ENCODE measurements at places on chromosomes 12 and 14. TPM values are rescaled to one million over a fixed set of nuclear protein-coding genes. Genes with fewer than 3 reads are reported as not detected.

DNA sequence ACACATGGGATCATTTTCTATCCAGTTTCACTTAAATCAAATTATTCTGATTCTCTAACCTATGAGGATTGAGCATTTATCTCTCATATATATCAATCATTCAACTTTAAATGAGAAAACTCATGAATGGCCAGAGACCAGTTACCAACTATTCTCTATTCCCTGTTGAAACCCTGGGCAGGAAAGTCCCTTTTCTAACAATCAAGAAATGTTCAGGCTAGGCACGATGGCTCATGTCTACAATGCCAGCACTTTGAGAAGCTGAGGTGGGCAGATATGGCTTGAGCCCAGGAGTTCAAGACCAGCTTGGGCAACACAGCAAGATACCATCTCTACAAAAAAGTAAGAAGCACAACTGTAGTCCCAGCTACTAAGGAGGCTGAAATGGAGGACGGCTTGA, 18.0 kb downstream of the FMNL3 start:
- DNase-seq, result no peak

DNA sequence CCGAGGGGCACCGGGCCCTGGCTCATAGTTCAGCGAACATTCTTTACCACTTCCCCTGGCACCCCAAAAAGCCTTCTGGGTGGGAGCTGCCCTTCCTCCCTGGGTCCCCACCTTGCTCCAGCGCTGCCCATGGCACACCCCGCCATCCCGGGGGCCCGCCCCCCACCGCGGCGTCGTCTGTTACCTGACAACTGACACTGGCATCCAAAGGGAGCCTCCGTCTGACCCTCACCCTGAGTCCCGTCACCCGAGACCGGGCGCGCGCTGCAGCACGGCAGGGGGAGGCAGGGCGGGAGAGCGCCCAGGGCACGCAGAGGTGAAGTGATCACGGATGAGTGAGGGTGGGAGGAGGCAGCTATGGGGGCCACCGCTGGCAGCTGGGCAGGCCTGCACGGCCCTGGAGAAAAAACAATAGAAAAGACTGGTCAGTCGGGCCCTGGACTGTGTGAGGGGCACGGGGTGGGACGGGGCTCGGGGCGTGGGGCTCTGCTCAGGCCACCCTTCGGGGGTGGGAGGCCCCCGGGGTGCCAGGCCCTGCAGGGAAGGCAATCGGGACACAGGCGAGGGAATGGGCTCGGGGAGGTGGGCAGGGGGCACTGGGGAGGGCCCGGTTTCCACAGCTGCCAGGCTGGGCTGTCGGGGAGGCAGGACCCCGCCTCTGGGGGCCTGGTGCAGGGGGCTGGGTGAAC, 40.7 kb downstream of the BCL11B start:
- no peak for DNase-seq

GRCh38 chr12:50325890-50326391, 42.6 kb upstream of the LIMA1 start:
- no peak for DNase-seq

- DNase-seq, result no peak
Measured at GRCh38 chr14:57963071-57963470, 97.2 kb upstream of the SLC35F4 start.

DNA sequence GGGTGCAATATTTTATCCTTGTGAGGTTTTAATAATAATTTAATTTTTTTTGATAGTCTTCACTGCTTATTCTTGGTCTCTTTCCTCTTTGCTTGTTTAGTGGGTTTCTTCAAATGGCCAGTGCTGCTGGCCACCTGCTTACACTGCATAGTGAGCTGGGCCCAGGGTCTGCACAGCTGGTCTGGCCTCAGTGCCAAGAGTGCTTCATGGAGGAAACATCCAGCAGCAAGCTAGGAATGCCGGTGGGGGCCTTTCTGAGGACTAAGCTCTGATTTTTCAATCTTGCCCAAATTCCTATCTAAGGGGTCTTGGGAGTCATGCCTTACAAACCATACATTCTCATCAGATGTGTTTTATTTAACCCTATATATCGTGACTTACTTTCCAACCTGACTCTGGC, 13.3 kb upstream of the BDKRB2 start:
- no peak for DNase-seq

DNA sequence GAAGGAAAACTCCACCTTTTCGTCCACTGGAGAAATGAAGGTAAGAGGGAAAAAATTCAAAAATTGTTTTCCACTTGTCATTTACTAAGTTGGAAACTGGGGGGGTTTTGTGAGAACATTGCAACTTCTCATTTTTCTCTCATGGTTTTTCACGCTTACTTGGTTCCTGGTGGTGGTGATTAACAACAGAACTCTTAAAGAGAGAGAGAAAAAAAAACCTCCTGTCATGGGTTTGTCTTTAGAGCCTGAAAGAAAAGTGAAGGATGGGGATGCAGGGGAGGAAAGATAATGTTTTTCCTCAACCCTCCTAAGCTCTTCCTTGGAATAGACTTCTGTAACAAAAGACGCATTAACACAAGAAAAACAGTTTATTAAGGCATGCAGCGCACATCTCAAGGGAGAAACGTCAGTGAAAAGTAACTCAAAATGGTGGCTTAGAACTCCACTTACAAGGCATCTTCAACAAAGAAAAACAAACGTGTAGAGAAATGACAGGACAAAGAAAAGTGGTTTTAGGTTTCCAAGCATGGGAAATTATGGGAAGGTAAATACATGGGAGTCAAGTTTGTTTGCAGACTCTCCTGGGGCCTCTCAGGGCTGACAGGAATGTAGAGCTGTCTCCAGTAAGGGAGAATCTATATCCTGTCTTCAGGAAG, 81.9 kb upstream of the ATF7IP start:
- DNase-seq, result no peak

DNA sequence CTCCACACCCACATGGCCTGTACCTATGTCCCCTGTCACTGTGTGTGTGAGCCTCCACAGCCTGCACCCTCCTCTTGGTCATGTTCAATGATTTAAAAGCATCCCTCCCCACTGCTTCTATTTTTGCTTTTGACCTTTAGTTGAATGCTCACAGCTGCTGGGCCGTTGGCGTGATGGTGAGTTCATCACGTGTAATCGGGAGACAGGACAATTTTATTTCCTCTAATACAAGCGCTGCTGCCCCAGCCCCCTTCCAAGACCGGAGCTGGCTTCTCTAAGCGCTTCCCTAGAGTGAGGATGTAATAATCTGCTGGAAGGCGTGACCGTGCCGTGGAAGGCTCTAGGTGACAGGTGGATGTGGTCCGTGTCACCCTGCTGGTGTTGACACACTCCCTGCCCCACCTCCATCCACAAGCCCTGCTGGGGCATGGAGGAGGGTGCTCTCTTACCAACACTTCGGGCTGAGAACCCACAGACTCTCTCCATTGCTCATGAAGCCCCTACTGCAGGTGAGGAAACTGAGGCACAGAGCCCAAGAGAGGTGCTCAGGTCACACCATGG, 25.4 kb downstream of the CCDC85C start:
- no peak for DNase-seq

DNA sequence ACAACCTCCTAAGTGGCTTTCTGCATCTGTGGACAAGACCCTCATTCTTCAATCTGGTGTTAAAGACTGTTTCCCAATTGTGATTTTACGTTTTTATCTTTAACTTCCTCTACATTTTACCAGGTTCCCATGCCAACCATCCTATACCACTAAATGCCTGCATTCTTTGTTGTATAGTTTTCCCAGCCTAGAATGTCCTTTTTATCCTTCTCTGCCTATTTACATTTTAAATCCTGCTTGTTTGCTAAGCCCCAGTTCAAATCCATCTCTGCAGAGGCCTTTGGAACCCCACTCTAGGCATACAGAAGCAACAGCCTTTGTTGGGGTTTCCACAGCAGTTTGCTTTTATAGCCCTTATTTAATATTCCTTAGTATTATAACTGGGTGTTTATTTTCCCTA, 325.1 kb upstream of the DDHD1 start:
- no peak for DNase-seq

DNA sequence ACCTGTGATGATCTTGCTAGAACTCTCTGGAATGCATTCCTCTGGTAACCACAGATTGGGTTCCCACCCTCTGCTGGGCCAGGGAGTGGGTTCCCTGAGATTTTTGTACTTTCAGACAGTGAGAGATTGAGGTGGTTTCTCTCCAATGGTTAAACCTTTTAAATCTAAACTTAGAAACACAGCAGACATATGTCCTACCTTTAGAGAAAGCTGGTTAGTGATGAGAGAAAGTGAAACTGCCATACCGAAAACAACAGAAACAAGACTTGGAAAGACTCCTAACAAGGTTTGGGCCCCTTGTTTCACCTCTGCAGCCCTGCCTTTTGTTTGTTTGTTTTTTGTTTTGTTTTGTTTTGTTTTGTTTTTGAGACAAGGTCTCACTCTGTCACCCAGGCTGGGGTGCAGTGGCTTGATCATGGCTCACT, 9.7 kb upstream of the SGPP1 start:
- no peak for DNase-seq

GRCh38 chr14:37056473-37056872, 115.9 kb downstream of the SLC25A21 start:
- DNase-seq, result no peak

- no peak for DNase-seq
Measured at GRCh38 chr14:81170829-81171195, 49.9 kb downstream of the GTF2A1 start.

- no peak for DNase-seq
Measured at GRCh38 chr14:93269341-93270068, 62.4 kb downstream of the UBR7 start.

- DNase-seq, result no peak
Measured at GRCh38 chr12:54384591-54385041, at the start of gene ZNF385A. TSS of gene ZNF385A (minus strand) at chr12:54384733. CDS start at chr12:54384514, 219 bp downstream.

GRCh38 chr12:78376257-78376656, 488.3 kb upstream of the SYT1 start:
- no peak for DNase-seq

DNA sequence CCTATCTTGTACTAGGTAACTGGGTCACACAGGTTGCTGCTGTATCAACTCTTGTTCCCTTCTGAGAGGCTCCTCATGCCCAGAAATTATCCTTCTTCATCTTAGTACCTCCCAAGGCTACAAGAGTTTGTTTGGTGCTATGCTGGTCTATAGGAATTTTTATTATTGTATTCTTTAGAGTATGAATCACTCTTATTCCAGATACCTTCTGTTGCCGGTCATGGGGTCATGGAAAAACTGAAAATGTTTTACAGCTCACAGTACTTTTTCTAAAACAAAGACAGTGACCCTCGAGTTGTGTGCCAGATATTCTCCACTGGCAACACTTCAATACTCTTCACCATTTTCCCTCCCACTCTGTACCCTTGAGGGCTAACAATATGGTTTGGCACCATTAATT, 1598.0 kb upstream of the TMEM132C start:
- DNase-seq, result no peak

GRCh38 chr12:34403706-34404376, 381.5 kb downstream of the ALG10 start:
- peak; percentile 81 for DNase-seq

GRCh38 chr14:87079416-87079815, 913.6 kb downstream of the GALC start:
- no peak for DNase-seq

- DNase-seq, result no peak
Measured at GRCh38 chr14:28584951-28585350, 181.6 kb upstream of the FOXG1 start.

The TAS2R31 gene
- total RNA-seq, result 4.9 TPM

The SPRYD3 gene
- 29.0 TPM for total RNA-seq

The TAS2R9 gene
- not detected for total RNA-seq

The NEMP1 gene
- total RNA-seq, result 12.1 TPM

The KRT3 gene
- not detected for total RNA-seq

The GLT8D2 gene
- total RNA-seq, result 64.7 TPM

The POLR3B gene
- total RNA-seq, result 8.4 TPM

The HHIPL1 gene
- total RNA-seq, result 2.0 TPM

The CCDC198 gene
- total RNA-seq, result not detected

The SPIC gene
- not detected for total RNA-seq

The AMN gene
- 0.86 TPM for total RNA-seq

The NUP107 gene
- total RNA-seq, result 35.6 TPM

The NKX2-1 gene
- not detected for total RNA-seq

The PRH2 gene
- total RNA-seq, result not detected

The AHNAK2 gene
- total RNA-seq, result 183 TPM

The BEGAIN gene
- 7.0 TPM for total RNA-seq
